Ascending aorta (tissue), 2 donors: ENCODE measurements at places on chromosomes 6 and 20. TPM values are rescaled to one million over a fixed set of nuclear protein-coding genes. Genes with fewer than 3 reads are reported as not detected.

Gene FAM120B
- total RNA-seq, result 9.9 TPM

Gene PROKR2
- not detected for total RNA-seq

Gene C20orf202
- not detected for total RNA-seq

Gene PTCRA
- total RNA-seq, result not detected

Gene HIVEP2
- total RNA-seq, result 14.5 TPM

Gene KIFC1
- total RNA-seq, result not detected

Gene PROCR
- total RNA-seq, result 241 TPM

Gene THEMIS
- not detected for total RNA-seq

Gene LHFPL5
- not detected for total RNA-seq

Gene FBXO9
- 34.1 TPM for total RNA-seq
